ENCODE measurements at places on chromosomes 2 and 18. TPM values are rescaled to one million over a fixed set of nuclear protein-coding genes. Genes with fewer than 3 reads are reported as not detected.
A peak's percentile ranks its signal among the peaks of the same experiment; 100 is the strongest.

DNA sequence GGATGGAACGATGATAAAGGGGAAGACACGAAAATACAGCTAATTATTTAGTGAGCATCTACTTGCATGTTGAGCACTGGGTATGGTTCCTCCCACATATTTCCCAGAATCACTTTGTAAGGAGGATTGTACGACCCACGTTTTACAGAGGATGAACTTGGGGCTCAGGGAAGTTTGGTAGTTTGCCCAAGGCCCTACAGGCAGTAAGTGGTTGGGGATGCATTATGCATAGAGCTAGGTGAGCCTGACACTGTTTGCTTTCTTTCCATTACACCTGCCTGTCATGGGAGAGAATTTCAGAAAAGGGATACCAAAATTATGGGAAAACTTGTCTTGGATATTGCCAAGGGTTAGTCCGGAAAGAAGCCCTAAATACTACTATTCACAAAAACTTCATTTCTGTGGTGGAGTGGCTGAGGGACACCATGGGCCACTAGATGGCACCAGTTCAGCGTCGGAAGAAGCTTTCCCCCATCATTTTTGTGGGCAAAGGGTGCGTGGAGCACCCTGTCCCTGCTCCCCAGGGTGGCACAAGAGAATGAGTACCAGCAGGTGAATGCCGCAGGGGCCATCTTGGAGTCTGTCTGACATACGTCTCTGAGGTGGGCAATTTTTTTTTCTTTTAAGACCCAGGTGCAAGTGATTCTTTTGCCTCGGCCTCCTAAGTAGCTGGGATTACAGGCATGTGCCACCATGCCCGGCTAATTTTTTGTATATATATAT, 23.5 kb upstream of the C18orf32 start:
- DNase-seq = no peak

Gene PLCD4
- total RNA-seq = 0.56 TPM

DNA sequence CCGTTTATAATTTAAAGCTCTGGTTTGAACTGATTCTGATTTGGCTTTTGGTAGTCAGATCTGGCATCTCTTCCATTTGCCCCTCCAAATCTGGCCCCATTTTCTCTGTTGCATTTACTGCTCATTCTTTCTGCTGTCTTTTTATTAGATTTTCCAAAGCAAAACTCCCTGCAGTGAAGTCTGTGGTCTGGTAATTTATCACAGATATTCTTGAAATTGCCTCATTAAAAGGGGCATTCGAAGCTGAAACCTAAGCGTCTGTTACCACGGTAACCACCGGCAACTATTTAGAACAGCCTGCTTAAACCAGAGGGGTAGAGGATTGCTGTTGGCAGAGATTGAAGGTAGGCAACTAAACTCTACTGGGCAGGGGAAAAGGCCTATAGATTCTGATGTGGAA, 111.5 kb upstream of the UPP2 start:
- no peak for DNase-seq

GRCh38 chr2:205717175-205717846, 35.0 kb downstream of the NRP2 start:
- no peak for DNase-seq

DNA sequence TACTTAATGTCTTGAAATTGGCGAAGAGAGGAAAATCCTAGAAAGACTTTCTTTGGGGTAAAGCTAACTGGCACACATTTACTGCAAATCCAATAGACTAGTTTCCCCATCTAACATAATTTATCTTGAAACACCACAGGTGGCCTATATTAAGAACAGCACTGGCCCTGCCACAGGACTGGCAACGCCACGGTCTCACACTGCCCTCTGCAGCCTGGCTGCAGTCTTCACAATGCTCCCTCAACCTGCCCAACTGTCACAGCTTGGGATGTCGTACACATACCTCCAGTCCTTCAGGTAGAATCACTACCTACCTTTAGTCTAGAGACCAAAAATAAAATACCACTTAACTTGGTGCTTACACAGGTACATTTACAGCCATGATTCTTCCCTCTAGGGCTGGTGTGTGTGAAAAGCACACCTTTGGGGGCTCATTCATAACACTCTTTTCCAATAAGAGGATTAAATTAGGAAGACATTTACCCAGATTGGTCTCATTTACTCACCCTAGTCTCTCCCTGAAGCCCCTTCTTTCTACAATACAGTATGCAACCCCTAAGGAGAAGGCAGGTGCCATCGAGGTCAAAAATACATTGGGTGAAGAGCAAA, 222.2 kb downstream of the C1D start:
- DNase-seq = peak; percentile 37

- DNase-seq = no peak
Observed at GRCh38 chr2:232931636-232932035, 61.6 kb downstream of the SNORC start.

Gene NMUR1
- 0.69 TPM for total RNA-seq

GRCh38 chr2:56654936-56655335, 471.1 kb downstream of the CCDC85A start:
- no peak for DNase-seq

DNA sequence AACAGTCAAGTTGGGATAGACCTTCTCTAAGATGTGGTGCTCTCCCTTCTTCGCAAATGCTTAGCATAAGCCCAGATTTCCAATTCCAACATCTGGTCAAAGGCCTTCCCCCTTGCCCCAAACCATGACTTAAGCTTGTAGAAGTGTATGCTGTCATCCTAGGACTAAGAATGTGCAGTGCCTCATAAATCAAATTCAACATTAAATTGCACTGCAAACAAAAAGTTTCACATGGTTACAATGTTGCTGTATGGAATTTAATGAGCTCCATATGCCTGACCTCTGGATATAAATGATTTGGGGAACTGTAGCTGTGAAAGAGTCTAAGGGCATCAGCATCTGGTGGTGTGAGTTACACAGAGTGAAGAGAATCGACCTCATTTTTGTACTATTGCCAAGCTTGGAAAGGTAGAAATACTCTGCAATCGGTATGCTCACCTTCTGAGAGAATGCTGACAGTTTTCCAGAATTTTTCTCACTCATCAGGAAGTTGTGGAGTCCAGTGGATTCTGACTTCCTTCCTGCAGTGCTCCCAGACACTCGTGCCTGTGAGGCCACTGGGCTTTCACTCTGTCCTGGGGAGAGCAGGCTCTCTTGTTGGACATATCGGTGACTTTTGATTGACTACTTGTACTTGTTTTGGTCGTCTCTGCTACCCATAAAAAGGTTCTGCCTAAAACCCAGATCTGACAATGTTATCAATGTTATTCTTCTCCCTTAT, 40.6 kb downstream of the FASTKD2 start:
- DNase-seq = no peak

- DNase-seq = no peak
Observed at GRCh38 chr18:78632111-78632541, 347.5 kb upstream of the SALL3 start.

Gene TM4SF20
- total RNA-seq = not detected

DNA sequence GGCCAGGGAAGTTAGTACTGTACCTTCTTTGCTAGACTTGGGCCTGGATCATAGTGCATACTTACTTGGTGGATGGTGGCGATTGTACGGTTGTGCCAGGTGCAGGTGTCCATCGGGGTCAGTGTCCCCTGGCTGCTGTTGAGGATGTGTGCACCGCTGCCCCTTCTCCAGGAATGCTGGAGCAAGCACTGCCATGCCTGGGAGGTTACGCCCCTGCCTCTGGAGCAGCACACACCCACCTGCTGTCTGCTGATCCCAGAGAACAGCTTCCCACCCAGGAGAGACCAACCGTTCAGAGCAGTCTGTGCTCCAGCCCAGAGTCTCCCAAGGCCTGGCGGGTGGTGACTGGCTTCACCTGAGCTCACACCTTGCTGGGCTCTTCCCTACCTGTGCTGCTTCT, 286.8 kb upstream of the HS6ST1 start:
- DNase-seq = no peak

DNA sequence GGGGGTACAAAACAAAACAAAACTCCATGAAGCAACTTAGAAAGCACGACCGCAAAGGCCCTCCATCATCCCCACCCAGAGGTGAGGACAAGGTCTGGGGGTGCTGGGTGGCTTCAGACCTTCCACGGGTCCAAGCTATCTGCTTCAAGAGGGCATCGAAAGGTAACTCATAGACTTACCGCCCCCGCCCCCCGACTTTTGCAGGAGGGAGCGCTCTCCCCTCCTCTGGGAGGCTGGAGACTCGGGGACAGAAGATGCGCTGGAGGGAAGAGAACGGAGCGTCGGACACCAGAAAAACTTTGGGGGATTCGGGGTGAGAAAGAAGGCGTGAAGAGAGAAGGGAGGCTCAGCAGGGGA, 300 bp upstream of the STON1 start:
- no peak for DNase-seq

DNA sequence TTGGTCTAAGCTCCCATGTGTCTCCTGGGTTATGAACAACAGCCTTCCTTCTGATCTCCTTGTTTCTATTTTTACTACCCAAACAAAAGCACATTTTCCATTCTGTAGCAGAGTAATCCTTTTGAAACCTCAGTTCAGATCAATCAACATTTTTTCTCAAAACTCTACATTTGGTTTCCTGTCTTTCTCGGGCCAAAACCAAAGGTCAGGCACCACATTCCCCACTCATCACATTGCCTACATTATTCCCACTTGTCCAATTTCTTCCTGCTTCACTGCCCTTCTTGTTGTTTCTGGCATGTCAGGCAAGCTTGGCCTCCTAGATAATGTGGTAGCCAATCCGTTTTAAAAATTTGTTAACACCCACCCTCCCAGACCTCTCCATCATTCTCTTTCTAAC, 196.8 kb downstream of the PPP1R1C start:
- no peak for DNase-seq

- no peak for DNase-seq
Observed at GRCh38 chr18:57921708-57922107, 118.6 kb upstream of the ATP8B1 start.

DNA sequence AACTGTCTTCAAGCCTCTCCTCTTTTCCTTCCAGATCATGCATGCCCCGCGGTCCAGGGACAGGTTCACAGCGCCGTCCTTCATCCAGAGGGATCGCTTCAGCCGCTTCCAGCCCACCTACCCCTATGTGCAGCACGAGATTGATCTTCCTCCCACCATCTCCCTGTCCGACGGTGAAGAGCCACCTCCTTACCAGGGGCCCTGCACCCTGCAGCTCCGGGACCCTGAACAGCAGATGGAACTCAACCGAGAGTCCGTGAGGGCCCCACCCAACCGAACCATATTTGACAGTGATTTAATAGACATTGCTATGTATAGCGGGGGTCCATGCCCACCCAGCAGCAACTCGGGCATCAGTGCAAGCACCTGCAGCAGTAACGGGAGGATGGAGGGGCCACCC, 81.3 kb downstream of the FAM210A start:
- DNase-seq = no peak

Gene IKZF2
- total RNA-seq = 13.2 TPM

GRCh38 chr2:8729939-8730338, 48.1 kb downstream of the ID2 start:
- DNase-seq = no peak

DNA sequence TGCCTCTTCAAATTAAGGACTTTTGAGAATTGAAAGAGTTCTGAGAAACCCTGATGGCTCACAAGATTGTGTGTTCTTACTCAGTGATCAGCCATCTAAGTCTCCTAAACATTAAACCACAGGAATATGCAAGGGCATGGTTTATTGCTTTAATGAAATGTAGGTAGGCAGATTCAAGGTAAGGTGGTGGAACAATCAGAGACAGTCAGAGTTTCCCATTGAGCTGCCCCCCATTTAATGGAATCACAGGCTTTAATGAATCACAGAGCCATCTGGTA, 107.8 kb upstream of the LRATD1 start:
- no peak for DNase-seq

DNA sequence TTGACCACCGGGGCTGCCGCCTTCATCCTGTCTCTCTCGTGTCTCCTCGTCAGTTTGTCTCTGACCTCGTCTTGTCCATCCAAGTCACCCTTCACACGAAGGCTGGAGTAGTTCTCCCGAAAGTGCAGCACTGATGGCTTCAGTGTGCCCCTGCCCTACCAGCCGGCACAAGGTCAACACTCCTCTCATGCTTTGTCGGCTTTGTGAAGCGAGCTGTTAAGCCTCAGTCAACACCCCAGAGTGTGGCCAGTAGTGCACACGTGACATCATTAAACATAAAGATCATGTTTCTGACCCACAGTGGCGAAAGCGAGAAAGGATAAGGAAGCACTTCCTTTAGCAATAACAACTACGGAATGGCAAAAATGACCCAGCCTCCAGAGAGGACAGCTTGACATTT, 23.2 kb downstream of the ACKR3 start:
- DNase-seq = no peak

GRCh38 chr2:128354161-128354560, 35.5 kb upstream of the HS6ST1 start:
- no peak for DNase-seq
